Globus pallidus (tissue), 1 donor: ENCODE measurements at places on chromosomes 5 and 9.

- DNase-seq = no peak
Measured at GRCh38 chr9:131348631-131349521, 45.0 kb upstream of the PRRC2B start.

GRCh38 chr9:137076636-137077009 lies 694 bp upstream of the UAP1L1 start:
- DNase-seq = no peak

DNA sequence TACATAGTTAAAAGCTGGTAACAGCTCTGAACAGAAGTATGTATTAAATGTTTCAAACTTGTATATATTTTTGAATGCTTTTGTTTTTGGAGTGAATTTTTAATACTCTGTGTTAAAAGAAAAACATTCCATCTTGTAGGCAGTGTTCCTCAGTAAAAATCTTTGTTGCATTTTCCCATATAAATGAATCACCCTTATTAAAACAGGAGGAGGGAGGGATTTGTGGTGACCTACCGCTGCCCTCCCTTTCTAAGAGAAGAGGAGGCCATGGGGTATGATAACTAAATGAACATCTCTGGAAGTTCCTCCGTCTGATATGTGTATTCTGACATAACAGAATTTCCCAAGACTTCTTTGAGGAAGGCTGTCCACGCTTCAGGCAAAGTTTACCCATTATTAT lies 53.4 kb downstream of the INIP start:
- no peak for DNase-seq

GRCh38 chr9:127437497-127438264 lies 13.5 kb downstream of the ZNF79 start:
- no peak for DNase-seq

- DNase-seq = no peak
Measured at GRCh38 chr5:181166812-181167733, 19.7 kb downstream of the OR2V2 start.

DNA sequence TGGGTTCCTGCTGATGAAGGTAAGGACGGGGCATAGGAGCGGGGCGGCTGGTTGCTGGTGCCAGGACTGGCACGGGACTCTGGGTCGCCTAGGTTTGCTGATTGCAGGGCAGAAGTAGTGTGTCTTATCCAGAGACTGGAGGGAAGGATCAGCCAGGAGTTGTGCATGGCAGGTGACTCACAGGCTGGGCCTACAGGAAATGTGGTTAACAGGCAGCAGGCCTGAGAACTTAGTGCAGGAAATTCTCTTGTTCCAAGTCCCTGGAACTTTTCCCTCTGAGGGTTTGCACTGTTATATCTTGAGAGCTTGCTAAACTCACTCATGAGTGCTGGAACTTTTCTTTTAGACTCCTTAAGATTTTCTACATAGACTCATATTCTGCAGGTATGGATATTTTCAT lies 95.1 kb downstream of the ANXA2R start:
- no peak for DNase-seq
